ENCODE measurements at places on chromosomes 4 and X.
A peak's percentile ranks its signal among the peaks of the same experiment; 100 is the strongest.

- no peak for DNase-seq
Observed at GRCh38 chr4:169079942-169080827, 70.1 kb upstream of the CBR4 start.

DNA sequence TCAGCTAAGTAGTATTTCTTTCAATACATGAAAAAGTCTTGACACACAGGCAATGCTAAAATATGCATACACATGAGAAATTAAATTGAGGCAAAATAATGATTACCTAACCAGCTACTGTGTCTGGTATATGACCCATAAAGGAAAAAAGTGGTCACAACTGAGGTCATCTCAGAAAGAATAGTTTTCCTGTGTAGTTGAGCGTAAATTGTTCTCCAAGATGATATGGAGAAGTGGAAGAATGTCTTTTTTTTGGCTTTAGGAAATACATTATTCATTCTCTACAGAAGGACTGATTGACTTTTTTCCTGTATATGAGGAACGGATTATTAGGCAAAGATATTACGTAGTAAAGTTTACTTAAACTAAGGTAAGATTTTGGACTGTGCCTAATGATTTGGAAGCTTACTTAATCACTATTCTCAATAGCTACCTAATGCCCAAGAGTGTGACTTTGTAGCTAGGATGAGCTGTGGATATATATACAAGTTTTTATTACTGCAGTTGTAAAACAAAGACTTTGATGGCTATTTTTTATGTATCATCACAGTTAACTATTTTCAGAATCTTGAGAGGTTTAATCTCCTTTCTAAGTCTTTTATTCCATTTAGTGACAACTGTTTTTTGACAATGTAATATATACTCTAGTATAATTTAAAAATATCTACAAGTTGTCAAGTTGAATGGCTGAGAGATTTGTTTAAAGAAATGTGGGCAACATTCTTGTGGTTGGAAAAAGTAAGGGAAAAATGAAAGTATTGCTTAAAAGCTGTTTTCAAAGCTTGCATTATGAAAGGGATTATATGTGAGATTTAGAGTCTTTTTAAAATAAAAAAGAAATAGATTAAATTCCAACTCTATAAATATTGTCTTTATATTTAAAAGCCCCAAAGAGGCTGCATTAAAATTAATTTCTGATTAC, 100.2 kb downstream of the PDLIM5 start:
- no peak for DNase-seq

GRCh38 chr4:56438766-56439165, 2.7 kb downstream of the PAICS start:
- no peak for DNase-seq

- peak; percentile 27 for DNase-seq
Observed at GRCh38 chrX:118603981-118604380, 108.4 kb downstream of the DOCK11 start.

DNA sequence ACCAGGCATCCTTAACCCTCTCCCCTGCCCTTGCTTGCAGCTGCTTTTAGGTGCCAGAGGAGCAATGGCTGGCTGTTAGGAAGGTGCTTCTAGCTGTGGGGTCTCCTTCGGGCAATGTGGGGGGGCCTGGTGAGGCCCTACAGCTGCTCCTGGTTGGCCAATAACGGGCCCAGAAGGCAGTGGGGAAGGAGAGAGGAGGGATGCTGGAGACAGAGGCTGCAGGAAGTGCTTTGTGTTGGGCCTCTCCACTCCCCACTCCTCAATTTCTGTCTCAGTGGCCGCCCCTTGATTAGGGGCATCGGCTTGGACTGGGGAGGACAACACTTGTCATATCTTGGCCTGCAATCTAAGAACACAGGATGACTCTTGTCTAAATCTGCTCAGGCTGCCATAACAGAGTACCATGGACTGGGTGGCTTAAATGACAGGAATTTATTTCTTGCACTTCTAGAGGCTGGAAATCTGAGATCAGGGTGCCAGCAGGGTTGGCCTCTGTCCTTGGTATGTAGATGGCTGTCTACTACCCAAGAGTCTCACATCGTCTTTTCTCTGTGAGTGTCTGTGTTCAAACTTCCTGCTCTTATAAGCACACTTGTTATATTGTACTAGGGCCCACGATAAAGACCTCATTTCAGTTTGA, 374.3 kb downstream of the MID1IP1 start:
- DNase-seq = no peak

DNA sequence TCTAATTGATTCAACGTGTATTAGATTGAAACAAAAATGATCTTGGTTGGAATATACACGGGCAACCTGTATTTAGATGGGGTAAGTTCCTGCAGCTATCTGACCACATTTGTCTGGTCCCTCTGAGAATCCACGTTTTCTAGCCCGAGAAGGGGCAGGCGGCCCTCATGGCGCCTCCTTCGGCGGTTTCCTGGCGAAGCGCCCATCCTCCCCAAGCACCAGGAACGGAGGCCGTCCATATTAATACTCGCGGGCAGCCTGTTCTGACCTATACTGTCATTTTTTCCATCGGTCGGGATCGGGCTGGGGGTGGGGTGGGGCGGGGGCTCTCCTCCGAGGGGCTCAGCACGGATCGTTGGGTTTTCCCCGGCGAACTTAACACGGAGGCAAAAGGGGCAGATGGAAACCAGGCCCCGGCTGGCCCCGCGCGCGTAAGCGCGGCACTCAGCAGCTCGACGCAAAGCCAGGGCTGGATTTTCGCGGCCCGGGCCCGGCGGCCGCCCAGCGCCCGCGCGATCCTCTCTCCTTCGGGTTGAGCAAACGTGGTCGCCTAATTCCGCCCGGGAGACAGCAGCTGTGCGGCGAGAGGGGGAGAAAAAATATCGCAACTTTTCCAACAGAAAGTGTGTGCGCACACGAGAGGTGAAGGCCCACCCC, 77.2 kb upstream of the BCOR start:
- DNase-seq = no peak

DNA sequence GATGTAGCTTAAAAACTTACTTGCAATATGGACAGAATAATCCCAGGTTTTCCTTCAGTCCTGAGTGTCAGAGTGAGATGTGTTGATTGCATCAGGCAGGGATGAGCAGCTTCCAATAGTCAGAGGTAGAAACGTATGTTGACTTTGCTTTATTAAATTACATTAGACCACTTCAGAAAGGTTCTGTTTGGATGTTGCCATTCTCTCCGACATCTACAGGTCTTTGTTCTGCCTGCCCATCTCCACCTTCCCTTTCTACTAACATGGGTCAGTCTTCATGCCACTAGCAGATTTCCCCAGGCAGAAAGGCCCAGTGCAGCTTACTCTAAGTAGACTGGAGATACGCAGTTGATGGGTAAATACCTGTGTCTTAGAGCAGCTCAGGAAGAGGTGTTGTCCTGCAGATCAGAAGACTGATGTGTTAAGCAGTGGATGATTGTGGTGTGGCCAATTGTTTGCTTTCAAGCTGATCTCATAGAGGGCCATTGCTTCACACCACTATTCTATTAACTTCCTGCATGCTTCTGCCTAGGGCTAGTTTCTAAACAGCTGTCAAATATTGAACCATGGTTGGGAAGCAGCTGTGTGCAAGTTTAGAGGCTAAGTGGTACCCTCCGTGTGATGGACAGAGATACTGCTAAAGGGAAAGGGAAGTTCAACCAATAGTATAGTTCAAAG, 1.8 kb downstream of the FRMPD4 start:
- DNase-seq = no peak

DNA sequence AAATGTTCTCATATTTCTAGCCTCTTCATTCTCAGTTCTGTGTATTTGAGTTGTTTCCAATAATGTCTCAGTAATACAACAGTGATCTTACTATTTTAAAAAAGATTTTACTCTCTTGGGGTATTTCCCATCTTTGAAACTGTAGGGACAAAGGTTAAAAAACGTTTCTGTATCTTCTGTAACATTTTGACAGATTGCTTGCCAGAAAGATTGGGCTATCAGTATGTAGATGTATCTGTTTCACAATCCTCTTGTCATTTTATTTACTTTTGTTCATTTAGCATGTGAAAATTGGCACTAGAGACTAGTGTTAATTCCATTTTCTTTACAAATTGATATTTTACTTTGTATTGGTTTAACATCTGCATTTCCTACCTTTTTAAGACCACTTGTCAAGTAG, 6.2 kb upstream of the CXCL9 start:
- DNase-seq = no peak

- no peak for DNase-seq
Observed at GRCh38 chrX:40809210-40809609, 73.9 kb upstream of the MED14 start.

- DNase-seq = no peak
Observed at GRCh38 chrX:150459196-150459595, 96.1 kb downstream of the MAMLD1 start.

GRCh38 chr4:186151499-186151898, 39.9 kb upstream of the CYP4V2 start:
- no peak for DNase-seq

DNA sequence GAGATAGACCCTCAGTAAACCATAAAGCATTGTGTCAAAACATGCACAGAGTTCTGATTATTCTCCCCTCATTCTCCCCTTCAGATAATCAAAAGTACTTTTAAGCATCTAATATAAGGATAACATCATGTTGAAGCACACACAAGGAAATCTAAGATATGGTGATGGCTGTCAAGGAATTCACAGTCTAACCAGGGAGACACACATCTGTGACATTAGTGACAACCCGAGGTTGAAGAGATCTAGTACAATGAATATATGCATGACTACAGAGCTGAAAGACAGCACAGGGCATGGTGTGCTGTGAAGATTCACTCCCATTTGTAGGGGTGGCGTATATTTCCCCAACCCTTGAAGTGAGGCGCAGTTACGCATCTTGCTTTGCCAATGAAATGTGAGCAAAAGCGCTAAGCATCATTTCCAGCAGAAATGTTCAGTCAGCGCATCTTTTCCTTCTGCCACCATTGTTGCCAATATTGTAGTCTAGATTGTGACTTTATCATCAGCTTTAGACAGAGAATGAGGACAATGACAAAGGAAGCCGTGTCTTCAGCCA, 122.0 kb downstream of the NSUN7 start:
- no peak for DNase-seq

- DNase-seq = no peak
Observed at GRCh38 chrX:138006180-138006579, 440.3 kb downstream of the ZIC3 start.

- DNase-seq = no peak
Observed at GRCh38 chr4:40363382-40363920, 28.3 kb downstream of the CHRNA9 start.

DNA sequence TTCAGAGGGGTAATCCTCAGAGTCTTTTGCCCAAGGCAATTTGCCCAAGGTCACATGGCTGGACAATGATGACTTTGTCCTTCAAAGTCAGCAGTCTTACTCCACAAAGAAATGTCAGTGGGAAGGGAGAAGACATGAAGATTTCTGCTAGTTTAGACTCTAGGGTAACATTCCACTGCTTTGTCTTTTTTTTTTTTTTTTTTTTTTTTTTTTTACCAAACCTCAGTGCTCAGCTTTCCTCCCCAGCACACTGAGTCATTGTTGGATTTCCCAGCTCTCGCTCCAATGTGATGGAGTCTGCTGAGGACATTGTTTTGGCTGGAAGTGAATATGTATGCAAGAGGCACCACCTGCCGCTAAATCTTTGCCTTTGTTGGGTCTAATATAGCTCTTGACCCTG, 7.2 kb upstream of the C1QTNF7 start:
- no peak for DNase-seq

DNA sequence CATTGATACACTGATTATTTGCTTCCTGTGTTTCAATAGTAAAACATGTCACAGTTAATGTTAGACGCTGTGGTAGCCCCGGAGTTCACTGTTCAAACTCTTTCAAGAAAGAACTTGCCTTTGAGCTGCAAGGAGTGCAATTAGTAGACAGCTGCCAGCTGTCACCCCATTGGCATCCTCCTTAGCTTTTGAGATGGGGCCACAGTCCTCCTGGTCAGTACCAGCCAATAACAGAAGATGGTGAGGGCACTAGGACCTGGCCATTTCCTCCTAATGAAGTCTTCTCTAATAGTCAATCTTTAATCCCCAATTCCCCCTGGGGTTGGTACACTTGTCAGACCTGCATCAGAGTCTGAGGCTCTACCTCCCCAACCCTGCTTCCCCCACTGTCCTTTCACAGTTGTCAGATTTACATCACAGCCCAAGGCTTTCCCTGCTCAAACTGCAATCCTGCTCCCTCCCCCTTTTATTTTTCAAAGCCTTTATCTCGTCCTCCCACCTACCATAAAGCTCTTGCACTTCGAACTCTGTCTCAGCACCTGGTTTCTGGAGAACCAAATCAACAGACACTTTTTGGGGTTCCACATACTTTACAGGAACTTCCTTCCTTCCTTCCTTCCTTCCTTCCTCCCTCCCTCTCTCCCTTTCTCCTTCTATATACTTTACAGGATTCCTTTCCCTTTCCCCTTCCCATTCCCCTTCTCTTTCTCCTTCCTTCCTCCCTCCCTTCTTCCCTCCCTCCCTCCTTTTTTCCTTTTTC, 182.0 kb downstream of the RASL11B start:
- no peak for DNase-seq

GRCh38 chrX:13933851-13934250, 95.8 kb downstream of the GEMIN8 start:
- DNase-seq = no peak

- no peak for DNase-seq
Observed at GRCh38 chrX:121635141-121635540, 587.7 kb downstream of the GLUD2 start.

DNA sequence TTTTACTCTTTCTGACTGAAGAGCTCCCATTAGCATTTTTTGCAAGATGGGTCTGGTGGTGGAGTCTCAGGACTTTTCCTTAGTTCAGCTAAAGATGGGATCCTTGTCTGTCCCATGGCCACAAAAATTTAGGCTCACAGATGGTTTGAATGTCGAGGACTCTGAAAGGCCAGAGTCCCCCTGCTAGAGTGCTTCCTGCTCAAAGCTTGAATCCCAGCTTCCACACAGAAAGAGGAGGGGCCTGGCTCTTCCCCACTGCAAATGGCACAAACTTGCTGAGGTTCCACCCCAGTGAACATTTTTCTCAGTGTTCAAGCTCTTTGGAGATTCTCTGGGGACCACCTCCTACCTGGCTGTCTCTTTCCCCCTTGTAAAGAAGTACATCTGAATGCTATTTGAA, 64.7 kb upstream of the UGT2B15 start:
- DNase-seq = no peak

DNA sequence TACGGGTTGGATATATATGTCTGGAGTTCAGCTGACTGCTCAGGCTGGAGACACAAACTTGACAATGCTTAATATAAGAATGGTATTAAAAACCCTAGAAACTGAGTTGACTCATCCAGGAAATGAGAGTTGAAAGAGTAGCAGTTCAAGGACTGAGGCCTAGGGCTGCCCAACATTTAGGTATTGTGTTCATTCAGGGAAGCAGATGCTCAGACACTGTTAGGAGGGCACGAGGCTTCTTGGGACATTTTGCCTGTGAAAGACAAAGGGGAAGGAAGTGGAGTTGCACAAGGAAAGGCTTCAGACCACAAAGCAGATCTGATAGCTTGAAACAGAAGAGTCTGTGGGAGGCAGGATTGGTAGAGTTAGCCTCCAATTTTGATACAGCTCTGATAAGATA, 52.0 kb upstream of the HS3ST1 start:
- no peak for DNase-seq

Data from right renal cortex interstitium (tissue), 3 donors.